CD4-positive, alpha-beta T cell treated with Interleukin-12 subunit alpha and Interleukin-12 subunit beta, for 1 hour (primary cell): ENCODE measurements at places on chromosomes 11 and 22.

GRCh38 chr11:61746442-61747191, 5.8 kb upstream of the MYRF start:
- no peak for DNase-seq

DNA sequence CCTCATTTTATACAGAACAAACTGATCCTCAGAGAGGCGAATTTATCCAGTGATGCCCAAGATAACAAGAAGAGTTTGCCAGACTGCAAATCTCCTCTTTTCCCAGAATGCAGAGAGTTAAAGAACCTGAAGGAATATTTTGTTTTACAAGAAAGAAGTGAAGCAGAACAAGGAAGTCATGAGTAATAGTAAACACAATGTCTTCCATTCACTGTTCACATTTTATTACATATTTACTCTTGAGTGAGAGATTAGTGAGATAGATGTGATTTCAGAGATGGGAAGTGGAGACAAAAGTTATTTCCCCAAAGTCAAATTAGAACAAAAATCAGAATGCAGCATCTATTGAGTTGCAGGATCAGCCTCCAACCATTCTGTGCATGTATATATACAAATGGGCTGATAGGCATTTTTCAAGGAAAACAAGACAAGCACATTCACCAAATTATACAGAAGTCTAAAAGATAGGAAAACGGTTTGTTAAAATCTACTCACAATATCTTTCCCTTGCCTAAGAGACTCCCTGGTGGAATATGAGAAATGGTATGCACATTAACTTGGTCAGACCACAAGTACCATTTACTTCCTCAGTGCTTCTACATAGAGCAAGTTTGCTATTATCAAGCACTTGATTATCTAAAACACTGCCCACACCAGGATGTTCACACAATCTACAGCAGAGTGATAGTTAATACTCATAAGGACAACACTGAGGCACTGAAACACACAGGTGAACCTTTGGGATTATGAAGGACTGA, 12.0 kb downstream of the GUCY1A2 start:
- DNase-seq, result no peak

GRCh38 chr11:10540546-10540914, 457 bp downstream of the RNF141 start:
- DNase-seq, result no peak

- DNase-seq, result no peak
Measured at GRCh38 chr11:9184516-9184915, 80.6 kb downstream of the DENND5A start.

GRCh38 chr11:100833276-100833675, 146.2 kb downstream of the ARHGAP42 start:
- DNase-seq, result no peak

GRCh38 chr11:80155412-80156017, 714.7 kb upstream of the TENM4 start:
- DNase-seq, result no peak
